ENCODE measurements at places on chromosomes 6 and 20.

DNA sequence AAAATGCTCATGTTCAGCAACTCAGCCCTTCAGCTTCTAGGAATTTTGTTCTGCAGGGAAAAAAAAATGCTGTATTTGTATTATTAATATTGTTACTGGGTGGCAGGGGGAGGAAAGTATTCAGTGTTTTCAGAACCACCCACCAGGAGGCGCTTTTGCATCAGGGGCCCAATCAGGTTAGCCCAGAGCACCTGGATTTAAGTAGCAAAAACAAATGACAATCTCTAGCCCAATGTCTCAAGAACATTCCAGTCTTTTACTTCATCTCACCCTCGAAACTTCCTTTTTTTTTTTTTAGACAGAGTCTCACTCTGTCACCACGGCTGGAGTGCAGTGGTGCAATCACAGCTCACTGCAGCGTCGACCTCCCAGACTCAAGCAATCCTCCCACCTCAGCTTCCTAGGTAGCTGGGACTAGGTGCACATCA lies 635 bp upstream of the C20orf203 start:
- no peak for DNase-seq

DNA sequence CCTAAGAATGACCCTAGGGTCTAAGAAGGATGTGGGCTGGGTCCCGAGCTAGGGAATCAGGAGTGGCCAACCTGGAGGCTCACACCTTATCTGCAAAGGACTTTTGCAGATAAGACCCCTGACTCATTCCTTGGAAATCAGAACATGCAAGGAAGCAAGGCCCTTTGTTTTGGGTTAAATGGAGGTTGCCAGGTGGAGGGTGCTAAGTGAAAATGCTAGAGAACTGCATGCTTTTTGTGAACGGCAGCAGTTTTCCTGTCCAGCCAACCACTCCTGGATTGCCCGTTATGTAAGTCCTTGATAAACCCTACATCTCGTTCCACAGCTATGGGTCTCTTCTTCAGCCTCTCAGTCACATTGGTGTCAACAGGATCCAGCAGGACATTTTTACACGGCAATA lies 52.1 kb upstream of the CST7 start:
- DNase-seq, result no peak

- DNase-seq, result peak; percentile 28
These were observed 61.2 kb upstream of the NRSN1 start for GRCh38 chr6:24064832-24065231.

- DNase-seq, result no peak
These were observed 4.9 kb upstream of the LRRN4 start for GRCh38 chr20:6058684-6059295.

DNA sequence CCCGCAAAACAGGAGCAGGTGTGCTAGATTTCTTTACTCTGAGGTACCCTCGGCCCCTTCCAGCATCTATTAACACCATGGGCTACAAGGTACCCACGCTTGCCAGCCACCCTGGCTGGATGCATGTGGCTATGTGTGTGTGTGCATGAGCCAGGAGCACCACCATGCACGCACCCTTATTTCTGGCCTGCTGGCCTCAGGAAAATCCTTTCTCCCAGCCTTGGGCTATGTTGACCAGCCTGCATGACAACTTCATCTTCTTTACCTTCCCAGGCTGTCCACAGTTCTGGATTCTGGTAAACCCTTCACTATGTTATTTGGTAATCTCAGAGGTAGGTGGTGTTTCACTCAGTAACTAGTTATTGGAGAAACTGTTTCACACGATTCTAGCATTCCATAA lies 40.4 kb downstream of the GPR6 start:
- no peak for DNase-seq

GRCh38 chr20:2403291-2404052 lies 22.8 kb downstream of the TGM6 start:
- no peak for DNase-seq

DNA sequence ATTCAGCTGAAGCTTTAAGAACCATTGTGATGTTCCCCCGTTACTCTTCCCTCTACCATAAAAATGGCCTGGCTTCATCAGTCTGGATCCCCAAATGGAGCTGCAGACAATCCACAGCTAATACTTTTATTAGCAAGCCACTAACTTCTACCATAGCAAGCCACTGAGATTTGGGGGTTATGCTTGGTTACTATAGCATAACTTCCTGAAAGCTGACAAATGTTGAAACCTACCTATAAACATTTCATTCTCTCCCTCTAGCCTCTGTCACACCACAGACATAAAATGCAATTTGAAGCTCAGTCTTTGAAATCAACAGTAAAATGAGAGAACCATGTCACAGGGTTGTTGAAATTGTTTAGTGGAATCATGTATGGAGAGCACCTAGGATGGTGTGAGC lies 3.0 kb upstream of the HTR1E start:
- no peak for DNase-seq

GRCh38 chr6:138372711-138373463 lies 4.8 kb upstream of the SMIM28 start:
- no peak for DNase-seq

DNA sequence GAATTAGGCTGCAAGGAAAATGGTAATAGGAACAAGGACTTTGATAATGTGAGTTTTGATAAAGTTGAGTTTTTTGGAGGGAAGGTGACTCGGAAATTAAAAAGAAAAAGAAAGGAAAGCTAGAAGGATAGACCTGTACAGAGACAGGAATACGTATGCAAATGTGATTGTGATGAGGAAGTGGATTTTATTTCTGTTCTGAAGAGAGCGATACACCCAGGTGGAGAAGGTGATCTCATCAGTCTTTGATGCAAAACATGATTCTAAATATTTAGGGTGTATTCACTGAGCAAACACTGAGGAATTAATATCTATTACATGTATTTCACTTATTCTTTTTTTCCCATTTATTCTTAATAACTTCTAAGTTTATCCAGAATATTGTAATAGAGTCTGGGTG lies 9.2 kb upstream of the PLEKHG1 start:
- no peak for DNase-seq

DNA sequence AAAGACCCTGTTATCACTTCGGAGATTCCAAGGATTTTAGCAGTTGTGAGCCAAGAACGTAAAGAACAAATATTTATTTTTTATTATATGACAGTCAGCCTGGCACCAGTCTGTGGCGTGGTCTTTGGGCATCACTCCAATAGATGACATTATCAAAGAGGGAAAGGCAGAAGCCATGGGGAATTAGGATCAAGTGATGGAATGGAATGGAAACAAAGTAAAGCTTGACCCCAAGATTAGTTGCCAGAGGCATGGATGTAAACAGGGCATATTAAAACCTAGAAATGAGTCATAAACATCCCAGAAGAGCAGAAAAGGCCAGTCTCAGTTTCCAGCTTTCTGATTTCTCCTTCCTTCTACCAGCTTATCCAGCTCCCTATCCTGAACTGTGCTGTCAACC lies 11.5 kb downstream of the EIF2S2 start:
- DNase-seq, result no peak

DNA sequence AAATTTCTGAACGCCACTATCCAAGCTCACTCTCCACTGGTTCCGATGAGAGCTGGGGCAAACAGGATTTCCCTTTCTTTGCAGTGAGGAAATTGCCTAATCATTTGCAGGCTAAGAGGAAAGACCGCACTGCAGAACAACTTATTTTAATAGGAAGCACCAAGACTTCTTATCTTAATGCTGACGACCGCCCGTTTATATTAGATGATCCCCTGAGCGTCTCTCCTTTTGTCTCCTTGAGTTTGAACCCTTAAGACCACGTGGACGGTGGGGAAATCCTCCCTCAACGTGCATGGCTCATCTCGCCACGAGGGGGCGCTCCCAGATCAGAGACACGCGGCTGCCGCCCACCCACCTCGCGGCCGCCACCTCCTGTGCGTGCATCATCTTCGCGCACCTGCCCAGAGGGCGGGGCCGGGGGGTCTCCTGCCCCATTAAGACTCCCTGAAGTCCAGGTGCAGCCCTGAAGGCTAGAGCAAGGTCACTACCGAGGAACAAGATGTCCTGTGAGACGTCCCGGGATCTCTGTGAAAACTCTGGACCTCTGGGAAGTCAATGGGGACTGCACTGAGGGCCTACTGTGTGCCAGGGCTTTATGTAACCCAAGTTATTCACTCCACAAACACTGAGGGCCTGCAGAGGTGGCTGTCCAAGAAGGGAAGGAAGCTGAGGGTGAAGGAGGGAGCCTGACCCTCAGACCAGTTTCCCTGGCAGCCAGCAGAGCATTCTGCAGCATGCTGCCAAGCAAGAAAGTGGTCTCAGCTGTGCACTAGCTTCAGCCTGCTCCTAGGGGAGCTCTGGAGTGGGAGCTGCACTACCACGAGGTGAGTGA lies 28.1 kb downstream of the PDYN start:
- no peak for DNase-seq

- no peak for DNase-seq
These were observed 279.7 kb downstream of the RNGTT start for GRCh38 chr6:88683734-88684133.

- DNase-seq, result no peak
These were observed 654.9 kb upstream of the EYS start for GRCh38 chr6:66361886-66362285.
